ENCODE measurements at places on chromosomes 3 and 15.

- no peak for DNase-seq
Measured at GRCh38 chr3:22103423-22103822, 352.4 kb upstream of the ZNF385D start.

DNA sequence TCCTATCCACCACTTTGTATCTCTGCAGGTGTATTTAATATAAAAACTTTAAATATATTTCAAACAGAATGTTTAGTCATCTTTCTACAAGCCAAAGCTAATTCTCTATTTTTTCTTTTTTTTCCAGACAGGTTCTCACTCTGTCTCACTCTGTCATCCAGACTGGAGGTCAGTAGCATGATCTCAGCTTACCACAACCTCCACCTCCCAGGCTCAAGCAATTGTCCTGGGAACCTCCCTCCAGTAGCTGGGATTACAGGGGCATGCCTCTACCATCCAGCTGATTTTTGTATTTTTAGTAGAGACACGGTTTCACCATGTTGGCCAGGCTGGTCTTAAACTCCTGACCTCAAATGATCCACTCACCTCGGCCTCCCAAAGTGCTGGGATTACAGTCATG, 202.6 kb downstream of the VGLL3 start:
- DNase-seq, result no peak

- no peak for DNase-seq
Measured at GRCh38 chr3:64353226-64353625, 128.0 kb upstream of the PRICKLE2 start.

- peak; percentile 14 for DNase-seq
Measured at GRCh38 chr15:90819390-90819789, 49.0 kb upstream of the FURIN start.

- no peak for DNase-seq
Measured at GRCh38 chr3:149270180-149270579, 48.6 kb upstream of the CP start.

- DNase-seq, result no peak
Measured at GRCh38 chr3:42308651-42309050, 42.7 kb upstream of the CCK start.

GRCh38 chr3:46466273-46466672, 1.6 kb upstream of the LTF start:
- DNase-seq, result no peak

DNA sequence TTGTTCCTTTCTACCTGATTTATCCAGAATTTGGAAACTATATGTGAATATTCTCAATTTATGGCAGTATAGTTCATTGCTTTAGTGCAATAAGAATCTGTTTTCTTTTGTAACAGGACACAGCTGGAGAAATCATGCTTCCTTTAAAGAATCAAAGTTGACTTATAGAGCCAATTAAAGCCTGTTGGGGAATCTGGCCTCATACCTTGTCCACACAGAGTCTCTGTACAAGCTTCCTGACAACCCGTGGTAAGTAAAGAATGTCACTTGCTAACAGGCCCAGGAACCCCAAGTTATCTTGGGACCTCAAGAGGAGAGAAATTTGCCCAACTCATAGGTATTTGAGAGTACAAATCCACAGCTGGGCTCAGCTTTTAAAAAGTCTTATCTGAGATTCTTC, 10.2 kb downstream of the ZNF445 start:
- no peak for DNase-seq
